ENCODE measurements at places on chromosomes 5 and 9.
A peak's percentile ranks its signal among the peaks of the same experiment; 100 is the strongest.

DNA sequence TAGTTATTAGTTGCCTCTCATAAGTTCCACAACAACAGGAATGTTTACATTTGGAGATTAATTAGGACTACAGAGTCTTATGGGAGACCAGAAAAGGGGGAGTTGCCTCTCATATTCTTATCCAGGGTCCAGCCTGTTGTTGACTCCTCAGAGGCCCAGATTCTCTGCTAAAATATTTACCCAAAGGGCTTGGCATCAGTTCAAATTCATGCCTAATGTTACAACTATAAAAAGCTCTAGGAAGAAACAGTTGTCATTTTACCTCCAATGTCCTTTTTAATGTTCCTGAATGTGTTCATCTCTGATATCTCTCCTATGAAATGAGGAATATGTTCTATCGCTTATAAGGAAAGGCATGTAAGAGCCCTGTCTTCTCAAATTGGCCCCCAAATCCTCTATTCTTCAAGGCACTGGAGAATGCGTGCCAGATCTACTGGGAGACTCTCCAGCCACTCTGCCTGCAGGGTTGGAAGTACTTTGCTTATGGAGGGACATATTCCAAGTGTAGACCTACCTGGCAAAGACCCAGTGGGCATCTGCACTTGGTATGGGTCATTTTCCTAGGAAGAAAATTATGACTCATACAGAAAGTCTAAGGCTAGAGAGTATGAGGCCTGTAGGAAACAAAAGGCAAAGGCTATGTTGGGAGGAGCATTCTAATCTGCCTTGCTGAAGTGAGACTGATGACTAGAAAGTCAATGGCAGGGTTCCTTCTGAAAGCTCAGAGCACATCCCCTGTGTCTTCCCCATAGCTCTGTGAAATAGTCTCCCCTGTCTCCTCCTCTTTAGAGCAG, 192.6 kb downstream of the ESM1 start:
- no peak for DNase-seq

- DNase-seq = no peak
Measured at GRCh38 chr9:76943054-76943453, 37.1 kb upstream of the PRUNE2 start.

DNA sequence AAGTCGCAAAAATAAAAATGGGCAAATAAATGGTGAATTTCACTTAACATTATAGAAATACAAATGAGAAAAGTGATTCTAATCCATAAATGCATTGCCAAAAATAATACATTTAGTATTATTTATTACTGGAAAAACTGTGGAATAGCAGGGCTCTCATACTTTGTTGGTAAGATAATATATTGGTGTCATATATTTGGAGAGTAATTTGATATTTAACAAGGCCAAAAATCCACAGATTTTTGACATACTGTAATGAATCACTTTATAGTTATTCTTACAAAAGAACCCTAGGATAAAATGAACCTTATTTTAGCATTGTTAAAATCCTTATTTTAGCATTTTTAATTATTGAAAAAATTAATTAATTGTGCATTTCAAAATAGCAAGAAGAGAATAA, 397.2 kb upstream of the DAB2 start:
- DNase-seq = no peak

DNA sequence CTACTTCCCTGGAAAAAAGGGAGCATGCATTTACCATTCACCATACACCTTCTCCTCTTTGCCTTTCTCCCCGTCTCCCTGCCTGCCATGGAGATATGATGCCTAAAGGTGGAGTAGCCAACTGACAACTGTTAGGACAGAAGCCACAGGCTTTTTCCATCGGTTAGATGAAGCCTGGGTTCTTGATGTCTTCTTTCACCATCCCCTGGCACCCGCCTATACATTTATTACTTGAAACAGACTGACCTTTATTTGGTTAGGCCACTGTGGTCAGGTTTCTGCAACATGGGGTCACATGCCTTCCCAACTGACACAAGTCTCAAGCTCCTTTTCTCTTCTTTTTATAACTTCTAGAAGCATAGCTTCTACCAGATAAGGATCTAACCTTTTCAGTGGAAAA, 7.1 kb downstream of the LCP2 start:
- DNase-seq = no peak

GRCh38 chr5:6632324-6632887, 438 bp downstream of the NSUN2 start:
- no peak for DNase-seq

- no peak for DNase-seq
Measured at GRCh38 chr9:7348692-7349091, 450.9 kb downstream of the DMAC1 start.

- DNase-seq = no peak
Measured at GRCh38 chr5:135430135-135430437, 17.1 kb downstream of the DCANP1 start.

GRCh38 chr5:11494340-11494739, 409.9 kb downstream of the CTNND2 start:
- no peak for DNase-seq

DNA sequence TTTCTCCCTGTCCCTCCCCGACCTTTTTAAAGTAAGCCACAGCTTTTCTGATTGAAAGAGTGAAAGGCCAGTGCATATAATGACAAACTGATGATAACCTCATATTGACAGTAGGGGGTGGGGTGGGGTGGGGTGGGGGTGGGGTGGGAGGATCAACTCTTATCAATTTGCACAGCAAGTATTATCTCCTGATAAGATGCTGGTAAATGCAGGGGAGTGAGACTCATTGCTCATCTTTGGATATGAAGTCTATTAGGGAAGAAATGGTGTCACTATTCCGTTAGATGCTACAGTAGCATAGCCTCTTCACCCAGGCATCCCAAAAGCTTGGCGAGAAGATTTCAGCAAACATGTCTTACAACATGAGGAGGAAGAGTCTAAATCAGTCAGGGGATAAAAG, 38.9 kb upstream of the HMGCS1 start:
- DNase-seq = no peak

- DNase-seq = no peak
Measured at GRCh38 chr5:66477596-66477995, 118.6 kb upstream of the MAST4 start.

- no peak for DNase-seq
Measured at GRCh38 chr5:164958688-164959087, 1453.3 kb downstream of the MAT2B start.

- DNase-seq = no peak
Measured at GRCh38 chr5:80619086-80619485, 35.4 kb upstream of the MSH3 start.

DNA sequence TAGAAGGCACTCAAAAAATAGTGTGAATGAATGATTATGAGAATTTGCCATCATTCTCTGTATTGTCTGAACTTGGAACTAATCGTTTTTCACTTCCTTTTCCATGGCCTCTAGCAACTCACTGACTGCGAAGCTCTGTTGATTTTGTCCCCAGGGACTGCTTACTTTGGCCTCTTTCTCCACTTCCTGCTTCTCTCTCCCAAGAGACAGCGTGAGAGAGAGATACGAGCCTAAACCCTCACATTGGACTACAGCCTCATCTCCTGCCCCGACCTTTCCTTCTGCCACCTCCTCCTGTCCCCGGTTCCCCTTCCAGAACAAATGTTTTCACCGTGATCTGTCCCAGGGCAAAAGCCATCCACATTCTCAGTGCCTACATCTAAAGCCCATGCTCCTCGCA, 300.8 kb upstream of the PANK3 start:
- no peak for DNase-seq

GRCh38 chr5:62786099-62786498, 207.5 kb downstream of the LRRC70 start:
- no peak for DNase-seq

DNA sequence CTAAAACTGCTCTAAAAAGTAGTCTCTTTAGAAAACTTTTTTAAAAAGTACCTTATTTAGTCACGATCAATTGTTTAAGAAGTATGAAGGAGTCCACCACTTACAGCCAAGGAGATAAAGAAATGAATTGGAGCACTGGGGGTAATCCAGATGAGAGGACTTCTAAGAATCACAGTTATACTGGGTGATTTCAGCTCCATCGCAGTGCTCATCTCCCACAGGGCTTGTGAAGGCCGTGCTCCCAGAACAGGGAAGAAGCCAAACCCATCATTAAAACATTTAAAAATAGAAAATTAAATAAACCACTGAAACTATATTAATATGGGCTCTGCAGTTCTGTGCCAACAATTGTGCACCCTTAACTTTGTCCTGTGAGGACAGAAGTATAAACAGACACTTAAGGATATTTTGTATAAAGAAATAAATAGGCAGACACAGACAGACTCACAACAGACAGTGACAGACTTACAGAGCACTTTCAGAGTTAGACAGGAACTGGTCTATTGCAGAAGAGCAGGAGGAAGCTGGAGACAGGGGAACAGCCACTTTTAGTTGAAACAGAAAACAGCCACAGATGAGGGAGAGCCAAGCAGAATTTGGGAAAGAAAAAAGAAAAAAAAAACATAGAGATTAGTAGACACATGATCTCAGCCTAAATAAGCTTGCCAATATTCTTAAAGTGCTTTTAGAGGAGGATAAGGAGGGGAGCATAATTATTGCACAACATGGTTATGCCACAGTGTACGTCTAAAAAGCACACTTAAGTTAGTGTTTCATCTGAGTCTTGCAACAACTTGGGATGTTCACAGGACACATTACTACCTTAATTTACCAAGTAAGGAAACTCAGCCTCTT, 81.8 kb downstream of the FBXO38 start:
- no peak for DNase-seq

DNA sequence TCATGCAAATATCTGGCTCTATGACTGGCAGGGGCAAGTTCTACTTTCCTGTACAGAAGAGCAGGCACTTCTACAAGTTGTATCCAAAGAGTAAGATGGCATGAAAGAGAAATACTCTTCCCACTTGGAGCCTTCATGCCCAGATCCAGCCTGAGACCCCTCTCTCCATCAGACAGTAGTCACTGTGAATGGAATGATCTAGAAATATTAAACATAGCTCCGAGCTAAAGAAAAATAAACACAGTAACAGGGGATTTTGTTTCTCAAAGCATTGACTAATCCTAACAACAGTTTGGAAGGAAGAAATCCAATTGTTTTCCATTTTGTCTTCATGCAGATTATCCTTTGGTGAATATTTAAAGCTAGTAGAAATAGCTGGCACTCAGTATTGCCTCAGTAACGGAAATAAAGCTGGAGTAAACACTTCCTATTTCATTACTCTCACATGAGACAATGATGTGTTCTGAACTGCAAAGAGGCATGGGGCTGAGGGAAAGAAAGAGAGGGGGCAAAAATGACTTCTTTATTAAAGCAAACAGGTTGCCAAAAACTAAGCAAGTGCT, 100.0 kb downstream of the SEMA5A start:
- DNase-seq = no peak

- no peak for DNase-seq
Measured at GRCh38 chr5:168244838-168245559, 46.4 kb upstream of the WWC1 start.

DNA sequence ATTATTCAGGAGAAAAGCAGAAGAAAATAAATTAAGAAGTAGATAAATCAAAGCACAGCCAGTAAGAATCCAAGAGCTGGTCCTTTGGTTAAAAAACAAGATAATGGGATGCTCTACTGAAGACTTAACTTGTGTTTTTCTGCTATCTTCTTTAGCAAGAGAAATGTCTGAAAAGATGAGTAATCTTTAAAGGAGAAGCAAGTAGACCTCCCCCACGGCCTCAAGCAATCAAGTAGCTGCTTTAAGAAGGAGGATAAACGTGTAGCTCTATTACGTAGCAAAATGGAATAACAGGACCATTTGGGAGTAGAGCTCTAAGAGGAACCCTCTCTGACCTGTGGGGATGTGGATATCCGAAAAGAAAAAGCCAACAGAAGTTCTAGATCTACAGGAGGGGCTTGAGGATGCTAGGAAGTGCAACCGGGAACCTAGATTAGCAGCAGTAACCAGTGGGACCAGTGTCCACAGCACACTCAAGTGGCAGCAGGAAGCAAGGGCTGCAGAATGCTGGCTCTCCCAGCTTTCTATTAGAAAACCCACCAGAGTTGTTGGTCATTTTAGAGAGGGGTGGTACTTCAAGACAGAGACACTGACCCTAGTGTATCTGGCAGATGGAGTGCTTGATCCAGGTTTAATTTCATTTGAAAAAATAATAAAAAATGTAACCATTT, 185.4 kb downstream of the GABBR2 start:
- no peak for DNase-seq

DNA sequence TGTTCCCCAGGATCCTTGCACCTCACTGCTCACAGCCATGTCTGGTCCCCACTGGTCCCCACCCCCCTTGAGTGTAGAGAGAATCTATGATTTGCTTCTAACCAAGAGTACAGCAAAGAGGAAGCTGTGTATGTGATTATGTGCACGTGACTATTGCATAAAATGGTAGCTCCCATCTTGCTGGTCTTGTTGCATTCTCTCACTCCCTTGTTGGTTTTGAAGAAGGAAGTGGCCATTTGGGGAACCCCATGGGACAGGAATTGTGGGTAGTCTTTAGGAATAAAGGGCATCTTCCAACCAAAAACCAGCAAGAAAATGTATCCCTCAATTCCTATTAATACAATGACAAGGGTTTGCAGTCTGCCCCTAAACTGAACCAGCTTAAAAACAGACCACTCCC, 5.2 kb upstream of the FCN2 start:
- DNase-seq = no peak

DNA sequence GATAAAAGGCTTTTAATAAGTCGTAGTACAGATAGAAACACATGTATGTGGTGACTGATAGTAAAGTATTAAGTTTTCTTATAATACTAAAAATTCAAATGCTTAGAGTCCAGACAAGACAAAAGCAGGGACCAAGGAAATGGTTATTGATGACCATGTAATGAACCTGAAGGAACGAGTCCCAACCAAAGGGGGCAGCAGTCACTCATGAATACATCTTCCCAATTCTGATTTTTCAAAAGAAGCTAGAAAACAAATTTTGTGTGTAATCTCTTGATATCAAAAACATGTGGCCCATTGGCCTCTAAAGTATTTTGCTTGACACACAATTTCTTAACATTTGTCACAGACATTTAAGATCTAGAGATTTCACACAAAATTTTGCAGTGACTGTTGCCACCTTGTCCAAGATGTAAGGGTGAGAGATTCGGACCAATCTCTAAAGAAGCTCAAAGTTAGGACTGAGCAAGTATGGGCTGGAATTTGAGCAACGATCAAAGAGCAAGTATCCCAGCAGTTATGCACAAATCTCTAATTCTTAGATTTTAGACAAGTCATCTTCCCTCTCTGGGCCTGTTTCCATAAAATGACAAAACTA, 66.8 kb downstream of the ARL15 start:
- no peak for DNase-seq

- DNase-seq = no peak
Measured at GRCh38 chr9:336039-336438, 121.4 kb downstream of the DOCK8 start.

- no peak for DNase-seq
Measured at GRCh38 chr9:131587331-131587730, 42.0 kb downstream of the PRRT1B start.

GRCh38 chr9:98373609-98374008, 118.2 kb upstream of the TBC1D2 start:
- DNase-seq = no peak

- no peak for DNase-seq
Measured at GRCh38 chr9:119175581-119175980, 193.7 kb downstream of the BRINP1 start.

GRCh38 chr9:77601476-77602099, 46.5 kb downstream of the GNA14 start:
- DNase-seq = no peak

GRCh38 chr5:35319333-35320002, 89.2 kb upstream of the PRLR start:
- peak; percentile 66 for DNase-seq

- DNase-seq = no peak
Measured at GRCh38 chr5:98938464-98938863, 9.7 kb upstream of the CHD1 start.
